ENCODE measurements at places on chromosomes 6 and 20.

DNA sequence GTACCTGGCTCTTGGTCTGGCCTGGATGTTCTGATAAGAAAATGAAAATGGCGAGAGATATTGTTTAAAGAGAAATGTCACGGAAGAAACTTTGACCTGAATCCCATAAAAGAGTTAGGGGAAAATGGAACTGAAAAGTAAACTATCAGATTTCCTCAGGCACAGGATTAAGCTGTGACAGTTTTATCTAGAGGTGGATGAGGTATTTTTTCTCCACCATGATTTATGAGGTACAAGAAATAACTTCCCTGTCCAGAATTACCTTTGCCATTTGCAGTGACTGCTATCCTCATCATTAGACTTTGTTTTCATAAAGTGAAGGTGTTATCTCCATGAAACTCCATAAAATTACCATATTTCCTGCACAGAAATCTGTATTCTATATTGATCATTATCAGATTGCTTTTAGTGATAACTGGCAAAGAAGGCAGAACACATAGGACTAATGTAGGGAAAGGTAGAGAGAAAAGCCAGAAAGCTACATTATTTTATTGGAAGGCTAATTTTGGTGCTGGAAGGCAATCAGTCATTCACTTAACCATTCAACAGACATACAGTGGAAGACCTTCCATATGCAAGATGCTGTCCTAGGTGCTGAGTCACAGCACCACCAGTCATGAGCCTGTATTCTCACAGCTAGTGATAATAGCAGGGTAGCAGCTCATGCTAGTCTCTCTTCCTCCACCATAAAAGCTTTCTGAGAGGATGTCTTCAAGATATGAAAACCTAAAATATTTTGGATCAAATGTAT, 427.3 kb upstream of the CITED2 start:
- no peak for DNase-seq

DNA sequence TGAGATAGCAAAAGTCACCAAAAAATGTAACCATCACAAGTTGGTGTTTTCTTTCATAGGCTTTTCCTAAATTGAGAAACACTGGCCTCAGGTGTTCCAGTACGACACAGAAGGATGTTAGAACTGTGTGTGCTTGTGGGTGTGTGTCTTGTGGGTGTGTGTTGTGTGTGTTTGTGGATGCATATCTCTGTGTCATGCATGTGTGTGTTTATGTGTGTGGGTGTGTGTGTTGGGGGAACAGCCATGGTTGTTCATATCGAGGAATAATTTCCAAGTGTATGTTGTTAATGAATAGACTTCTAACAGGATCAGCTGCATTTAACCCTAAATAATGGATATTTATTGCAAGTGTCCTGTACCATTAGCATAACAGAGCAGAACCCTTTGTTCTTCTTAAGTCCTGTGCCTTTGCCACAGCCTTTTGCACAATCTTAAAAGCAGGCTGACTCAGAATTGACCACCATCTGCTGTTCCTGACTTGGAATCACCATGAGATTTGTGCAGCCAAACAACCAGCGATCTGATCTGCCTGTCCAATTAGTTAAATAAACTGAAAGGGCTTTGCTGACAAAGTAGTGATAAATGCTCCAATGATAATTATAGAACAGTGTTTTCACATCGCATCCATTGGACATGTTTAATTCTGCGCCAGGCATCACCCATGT, 7.6 kb downstream of the CD93 start:
- DNase-seq, result no peak

DNA sequence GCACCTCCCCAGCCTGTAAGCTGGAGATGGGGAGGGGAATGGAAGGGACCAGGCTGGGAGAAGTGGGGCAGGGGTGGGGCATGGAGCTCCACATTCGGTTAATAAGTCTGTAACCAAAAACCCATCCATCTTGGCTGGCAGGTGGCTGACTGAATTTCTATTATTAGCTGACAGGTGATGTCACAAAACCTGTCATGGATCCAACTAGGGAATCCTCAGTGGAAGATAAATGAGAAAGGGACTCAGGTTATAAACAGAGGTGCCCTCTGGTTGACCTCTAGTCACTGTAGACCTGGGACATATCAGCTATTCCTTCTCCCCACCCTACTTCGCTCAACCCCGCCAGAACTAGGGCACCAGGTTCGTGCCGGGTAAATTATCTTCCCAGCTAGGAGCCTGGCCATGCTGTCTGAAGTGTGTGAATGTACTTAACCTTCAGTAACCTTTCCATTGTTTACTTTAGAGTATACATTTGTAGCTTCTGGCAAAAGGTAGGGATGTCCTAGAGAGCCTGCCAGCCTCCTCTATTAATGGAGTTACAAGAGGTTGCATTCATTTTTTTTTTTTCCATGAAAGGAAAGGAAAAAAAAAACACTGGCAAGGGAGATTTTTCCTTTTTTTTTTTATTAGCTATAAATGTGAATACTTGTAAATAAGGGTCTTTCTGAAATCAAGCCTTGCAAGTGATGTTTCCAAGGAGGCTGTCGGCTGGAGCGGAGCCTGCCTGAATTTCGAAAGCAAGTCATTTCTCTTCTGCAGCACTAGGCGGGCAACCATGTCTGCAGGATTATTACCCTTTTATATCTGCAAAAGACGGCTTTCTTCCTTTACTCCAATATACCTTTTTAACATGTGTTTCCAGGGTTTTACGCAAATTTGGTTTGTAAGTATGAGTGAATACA, 135.9 kb downstream of the TMEM242 start:
- DNase-seq, result no peak

DNA sequence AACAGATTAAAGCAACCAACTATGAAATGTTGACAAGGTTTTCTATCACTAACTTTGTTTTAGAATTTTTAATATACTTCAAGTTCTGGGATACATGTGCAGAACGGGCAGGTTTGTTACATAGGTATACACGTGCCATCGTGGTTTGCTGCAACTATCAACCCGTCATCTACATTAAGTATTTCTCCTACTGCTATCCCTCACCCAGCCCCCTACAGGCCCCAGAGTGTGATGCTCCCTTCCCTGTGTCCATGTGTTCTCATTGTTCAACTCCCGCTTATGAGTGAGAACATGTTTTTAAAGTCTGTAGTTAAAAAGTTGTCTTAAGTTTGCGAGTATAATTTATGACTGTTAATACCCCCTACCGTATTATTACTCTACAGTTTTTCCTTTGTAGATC, 844.3 kb upstream of the MANEA start:
- no peak for DNase-seq
